SK-N-DZ (cell line): ENCODE measurements at places on chromosomes 7 and 10.
A peak's percentile ranks its signal among the peaks of the same experiment; 100 is the strongest.

DNA sequence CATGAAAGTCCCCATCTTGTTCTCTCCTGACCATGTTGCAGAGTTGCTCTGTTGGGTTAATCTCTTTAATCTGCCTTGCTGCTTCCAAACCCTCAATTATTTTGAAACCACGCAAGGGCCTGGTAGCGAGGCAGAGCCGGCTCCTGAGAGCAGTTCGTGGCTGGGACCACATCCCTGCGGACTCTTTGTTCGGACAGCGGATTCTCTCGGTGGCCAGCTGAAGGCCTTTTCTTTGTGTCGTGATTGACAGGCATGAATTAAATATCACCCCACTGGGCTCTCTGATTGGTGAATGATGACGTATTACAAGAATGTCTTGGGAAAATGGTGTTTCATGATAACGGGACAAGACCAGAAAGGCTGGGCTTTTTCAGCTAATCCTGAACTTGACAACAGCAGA, 66.9 kb upstream of the ARHGAP21 start:
- DNase-seq = peak; percentile 22

DNA sequence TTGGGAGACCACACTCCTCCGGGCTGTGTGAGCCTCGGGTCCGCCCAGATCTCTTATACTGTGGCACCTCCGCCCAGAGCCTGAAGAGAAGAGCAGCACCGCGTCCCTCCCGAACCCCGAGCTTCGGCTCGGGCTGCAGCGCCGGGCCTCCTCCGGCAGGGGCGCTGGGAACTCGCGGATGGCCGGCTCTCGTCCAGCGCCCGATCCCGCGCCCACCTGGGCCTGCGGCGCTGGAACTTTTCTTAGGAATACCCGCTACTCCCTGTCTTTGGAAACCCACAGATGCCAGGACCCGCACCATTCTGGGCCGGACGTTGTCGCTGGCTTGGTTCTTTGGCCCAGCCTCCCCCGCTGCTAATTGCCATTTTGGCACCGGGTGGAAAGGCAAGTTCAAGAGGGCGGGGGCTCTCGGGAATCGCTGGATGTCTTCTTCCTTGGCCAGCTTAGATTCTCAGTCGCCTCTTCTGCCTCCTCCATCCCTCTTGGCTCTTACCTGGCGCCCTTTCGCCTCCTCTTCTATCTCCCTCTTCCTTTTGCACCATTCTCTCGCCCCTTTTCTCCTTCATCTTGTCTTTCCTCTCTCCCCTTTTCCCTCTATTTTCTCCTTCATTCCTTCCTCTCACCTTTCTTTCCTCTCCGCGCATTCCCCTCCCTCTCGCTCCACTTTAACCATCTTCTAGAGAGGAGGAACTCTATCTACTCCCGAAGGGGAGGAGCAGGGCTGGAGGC, 2.1 kb upstream of the SORCS3 start:
- no peak for DNase-seq

- DNase-seq = no peak
Measured at GRCh38 chr7:90693939-90694338, 97.8 kb downstream of the CDK14 start.

- DNase-seq = no peak
Measured at GRCh38 chr7:2038931-2039728, 193.6 kb downstream of the MAD1L1 start.

DNA sequence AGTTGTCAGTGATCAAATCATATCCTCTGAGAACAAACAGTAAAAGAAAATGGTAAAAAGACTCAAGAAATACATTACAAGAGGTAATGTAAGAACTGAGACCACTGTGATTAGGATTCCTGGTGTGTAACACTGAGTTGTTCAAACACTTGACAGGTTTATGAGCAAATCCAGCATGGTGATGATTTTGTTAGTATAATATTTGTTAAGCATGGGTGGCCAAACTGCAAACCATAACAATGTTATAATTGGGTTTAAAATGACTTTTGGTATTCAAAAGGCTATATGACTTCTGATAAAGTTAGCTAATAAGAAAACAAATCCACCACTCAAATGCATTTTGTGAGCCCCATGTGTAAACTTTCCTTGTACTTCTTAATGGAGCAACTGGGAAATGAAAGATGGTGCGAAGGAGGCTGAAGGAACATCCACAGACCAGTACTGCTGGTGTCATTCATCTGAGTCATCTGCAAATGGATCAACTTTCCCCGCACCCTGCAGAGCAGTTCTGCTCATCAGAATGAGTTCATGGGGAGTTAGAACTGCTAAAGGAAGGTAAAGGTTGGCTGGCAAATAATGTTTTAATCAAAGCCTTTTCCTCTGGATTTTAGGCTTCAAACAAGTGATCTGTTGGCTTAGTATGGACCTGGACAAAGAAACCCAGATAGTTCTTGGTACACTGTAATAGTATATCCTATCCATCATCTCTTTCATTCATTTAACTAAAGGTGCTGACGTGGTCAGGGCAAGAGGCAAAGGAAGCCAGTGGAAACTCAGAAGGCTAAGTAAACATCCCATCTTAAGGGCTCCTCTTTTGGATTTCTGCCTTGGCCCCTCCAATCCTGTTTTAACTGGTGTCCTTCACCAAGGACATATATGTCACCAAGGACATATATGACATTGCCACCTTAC, 45.0 kb downstream of the AFAP1L2 start:
- no peak for DNase-seq

DNA sequence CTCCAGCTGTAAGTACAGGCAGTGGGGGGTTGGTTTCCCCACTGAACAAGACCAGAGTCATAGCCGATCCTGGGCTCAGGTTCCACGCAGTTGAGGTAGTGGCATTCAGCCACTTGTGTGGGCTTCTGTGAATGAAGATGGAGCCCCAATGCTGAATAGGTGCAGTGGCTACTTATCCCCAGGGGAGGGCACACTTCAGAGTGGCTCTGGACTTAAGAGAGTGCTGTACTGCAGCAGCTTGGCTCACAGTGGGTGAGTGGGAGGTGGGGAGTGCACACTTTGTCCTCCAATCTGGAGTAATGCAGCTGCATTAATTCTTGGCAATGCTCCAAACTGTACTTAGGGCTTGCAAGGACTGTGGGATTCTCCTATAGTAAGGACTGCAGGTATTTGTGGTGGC, 81.9 kb downstream of the BUB3 start:
- peak; percentile 32 for DNase-seq

- DNase-seq = no peak
Measured at GRCh38 chr10:26385443-26385842, 52.7 kb upstream of the APBB1IP start.

GRCh38 chr10:95650232-95650631, 6.3 kb downstream of the ALDH18A1 start:
- DNase-seq = no peak

GRCh38 chr7:47383696-47384445, 198.0 kb downstream of the TNS3 start:
- DNase-seq = no peak

DNA sequence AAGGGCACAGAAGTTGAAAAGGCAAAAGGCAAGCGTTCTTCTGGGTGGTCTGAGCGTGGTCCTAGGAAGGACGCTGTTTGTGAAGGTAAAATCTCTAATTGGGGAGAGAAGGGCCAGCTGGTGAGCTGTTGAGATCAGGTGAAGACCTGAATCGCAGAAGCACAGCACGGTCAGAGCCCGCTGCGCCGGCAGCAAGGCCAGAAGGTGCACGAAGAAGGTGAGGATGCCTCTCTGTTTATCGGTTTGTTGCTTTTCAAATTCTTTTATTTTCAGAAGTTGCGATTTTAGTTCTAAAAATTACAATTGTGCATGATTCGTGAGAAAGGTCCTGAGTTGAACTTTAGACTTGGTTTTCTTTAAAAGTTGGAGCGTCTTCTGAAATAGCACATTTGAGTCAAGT, 247.8 kb upstream of the FOXK1 start:
- DNase-seq = no peak

DNA sequence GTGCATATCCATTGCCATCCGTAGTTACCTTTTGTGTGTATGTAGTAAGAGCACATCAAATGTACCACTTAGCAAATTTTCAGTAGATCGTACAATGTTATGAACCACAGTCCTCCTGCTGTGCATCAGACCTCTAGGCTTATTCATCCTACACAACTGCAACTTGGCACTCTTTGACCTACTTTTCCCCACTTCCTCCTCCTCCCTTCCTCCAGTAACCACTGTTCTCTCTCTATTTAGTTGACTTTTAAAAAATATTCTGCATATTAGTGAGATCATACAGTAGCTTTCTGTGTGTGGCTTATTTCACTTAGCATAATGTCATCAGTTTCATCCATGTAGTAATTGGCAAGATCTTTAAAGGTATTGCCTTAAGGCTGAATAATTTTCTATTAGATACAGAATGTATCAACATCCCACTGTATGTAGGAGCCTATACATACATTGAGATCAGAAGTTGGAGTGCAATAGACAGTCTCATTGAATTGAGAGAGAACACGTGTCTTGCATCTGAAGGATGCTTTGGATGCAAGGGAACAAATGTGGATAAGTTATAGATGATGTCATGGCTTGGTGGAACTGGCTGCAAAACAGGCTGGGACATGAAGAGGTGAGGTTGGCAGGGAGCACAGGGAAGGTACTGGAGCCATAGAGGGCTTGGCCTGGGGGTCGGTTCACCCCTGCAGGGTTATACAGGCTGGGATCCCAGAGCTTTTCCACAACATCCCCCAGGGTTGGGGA, 83.0 kb upstream of the FAM180A start:
- no peak for DNase-seq

DNA sequence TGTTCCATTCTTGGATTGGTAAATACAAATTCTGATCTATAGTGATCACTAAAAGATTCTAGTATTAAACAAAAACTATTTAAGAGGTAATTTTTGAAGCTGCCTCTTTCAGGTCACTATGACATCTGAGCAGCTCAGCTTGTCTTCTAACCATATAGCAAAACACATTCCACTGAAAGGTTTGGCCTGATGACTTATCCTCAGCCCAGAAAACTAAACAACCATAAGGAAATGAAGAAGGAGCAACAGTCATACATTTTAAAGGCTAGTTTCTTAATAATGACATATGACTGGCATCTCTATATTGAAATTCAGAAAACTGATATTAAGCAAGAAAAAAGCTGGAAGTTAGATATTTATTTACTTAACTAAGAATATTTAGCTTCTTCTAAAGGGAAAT, 24.6 kb downstream of the NT5C2 start:
- DNase-seq = no peak

GRCh38 chr7:32611201-32612099, 116.2 kb downstream of the AVL9 start:
- DNase-seq = no peak

DNA sequence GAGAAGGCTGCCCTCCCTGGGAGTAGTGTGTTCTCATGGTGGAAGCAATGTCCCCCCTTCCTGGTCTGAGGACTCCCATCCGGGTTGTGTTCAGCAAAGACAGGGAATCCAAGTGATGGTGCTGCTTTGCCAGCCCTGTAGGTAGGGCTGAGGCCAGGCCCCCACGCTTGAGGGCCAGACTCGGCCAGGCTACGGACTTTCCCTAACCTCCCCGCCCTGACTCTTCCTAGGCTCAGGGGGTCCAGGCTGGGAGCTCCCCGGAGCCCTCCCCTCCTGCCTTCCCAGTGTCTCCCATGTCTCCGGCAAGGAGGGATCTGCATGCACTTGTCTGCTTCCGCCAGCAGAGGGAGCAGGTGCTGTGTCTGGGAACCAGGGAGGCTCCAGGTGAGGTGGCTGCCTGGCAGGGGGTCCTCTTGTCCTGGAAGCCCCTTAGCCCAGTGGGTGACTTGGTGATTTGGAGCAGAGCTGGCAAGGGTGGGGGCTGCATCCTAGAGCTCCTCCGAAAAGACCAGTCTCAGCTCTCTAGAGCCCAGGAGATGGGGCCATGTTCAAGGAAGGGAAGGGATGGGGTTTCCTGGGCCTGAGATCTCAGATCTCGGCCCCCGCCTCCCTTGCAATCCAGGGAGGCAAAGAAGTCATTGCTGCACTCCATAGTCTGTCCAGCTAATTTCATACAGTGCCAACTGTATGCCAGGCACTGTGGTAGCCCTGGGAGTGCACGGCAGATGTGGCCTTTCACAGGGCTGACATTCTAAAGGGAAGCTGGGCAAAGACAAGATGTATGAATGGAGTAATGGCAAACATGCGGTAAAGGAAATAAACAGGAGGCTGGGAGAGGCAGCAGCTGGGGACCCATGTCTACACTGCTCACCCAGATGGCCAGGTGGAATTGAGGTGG, 20.3 kb upstream of the SFRP5 start:
- peak; percentile 65 for DNase-seq

DNA sequence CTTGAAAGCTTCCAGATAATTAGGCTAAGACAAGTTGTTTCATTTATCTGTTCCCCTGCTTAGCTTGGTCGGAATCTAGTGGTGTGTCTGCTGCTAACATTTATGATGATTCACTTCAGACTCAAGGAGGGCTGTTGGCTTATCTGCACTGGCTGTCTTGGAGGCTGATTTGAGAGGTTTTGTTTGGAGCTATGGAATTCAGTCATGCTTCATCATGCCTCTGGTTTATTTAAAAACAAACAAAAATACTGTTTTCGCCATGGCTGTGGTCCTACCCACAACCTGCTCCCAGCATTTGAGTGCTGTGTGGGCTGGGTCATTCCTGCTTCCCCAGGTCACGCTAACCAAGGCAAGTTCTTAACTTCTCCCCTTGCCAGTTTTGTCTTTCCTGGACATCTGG, 11.7 kb upstream of the ARPC1B start:
- no peak for DNase-seq

DNA sequence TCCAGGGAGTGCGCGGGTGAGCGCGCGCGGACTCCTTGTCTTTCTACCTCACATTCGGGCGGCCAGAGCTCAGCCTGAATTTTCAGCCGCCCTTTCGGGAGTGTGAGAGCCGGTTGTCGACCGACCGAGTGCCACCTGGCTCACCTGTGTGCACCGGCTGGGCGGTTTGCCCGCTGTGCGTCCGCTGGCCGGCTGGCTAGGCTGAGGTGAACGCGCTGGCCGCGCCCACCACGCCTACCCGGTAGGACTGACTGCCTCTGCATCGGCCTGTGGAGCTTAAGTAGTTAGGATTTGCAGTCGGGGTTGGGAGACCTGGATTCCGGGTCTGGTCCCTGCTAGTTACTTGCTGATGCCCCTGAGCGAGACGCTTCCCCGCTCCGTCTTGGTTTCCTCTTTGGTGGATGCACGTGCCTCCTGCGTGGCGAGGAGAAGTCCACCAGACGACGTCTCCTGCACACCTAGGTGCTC, 553 bp downstream of the TSPAN15 start:
- peak; percentile 18 for DNase-seq

DNA sequence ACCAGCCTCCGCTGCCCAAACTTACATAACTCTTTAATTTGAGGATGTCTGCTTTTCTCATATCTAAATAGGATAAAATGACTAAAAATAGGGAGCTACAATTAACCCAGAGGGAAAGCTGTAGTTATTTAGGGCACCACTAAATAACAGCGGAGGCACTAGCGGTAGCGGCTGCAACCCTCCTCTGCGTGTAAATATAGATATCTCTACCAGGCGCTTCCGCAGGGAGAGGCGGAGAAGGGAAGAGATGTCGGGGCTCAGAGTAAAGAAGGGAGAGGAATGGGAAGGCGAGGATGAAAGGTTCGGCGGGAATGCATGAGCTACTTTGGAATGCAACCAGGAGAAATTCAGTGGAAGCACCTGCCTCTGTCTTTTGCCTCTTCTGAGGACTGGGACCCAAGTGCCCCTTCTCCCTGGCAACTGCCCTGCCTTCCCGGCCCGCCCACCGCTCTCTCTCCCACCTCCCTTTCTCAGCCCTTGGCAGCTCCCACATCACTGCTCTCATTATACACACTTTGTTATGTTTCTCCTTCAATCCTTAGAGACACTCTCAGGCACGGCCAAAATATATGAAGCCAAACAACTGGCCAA, 698.3 kb downstream of the PARD3 start:
- no peak for DNase-seq
